NCI-H187 (cell line): ENCODE measurements at places on chromosomes 5 and 9.

- DNase-seq = no peak
Measured at GRCh38 chr9:93043122-93043521, 15.4 kb upstream of the SUSD3 start.

- no peak for DNase-seq
Measured at GRCh38 chr5:82991678-82992323, 85.4 kb downstream of the TMEM167A start.

- no peak for DNase-seq
Measured at GRCh38 chr5:138559937-138560336, 15.3 kb downstream of the HSPA9 start.

GRCh38 chr9:100430286-100430940, 3.5 kb downstream of the MSANTD3 start:
- DNase-seq = no peak

DNA sequence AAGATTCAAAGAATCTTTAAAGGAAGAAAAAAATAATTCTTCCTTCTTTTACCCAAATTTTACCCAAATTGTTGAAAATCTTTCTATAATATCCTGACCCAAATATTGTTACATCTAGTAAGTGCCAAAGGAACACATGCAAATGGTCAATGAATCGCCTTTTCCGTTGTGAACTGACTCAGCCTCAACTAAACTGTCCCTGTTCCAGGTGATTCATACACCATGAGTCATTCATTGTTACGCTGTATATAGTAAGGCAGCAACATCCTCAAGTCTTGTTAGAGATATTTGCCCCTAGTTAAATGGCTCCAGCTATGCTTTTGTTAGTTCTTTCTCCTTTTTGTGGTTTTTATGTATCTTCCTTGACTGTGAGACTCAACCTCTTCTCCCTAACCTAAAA, 9.7 kb downstream of the PTGER4 start:
- DNase-seq = no peak

DNA sequence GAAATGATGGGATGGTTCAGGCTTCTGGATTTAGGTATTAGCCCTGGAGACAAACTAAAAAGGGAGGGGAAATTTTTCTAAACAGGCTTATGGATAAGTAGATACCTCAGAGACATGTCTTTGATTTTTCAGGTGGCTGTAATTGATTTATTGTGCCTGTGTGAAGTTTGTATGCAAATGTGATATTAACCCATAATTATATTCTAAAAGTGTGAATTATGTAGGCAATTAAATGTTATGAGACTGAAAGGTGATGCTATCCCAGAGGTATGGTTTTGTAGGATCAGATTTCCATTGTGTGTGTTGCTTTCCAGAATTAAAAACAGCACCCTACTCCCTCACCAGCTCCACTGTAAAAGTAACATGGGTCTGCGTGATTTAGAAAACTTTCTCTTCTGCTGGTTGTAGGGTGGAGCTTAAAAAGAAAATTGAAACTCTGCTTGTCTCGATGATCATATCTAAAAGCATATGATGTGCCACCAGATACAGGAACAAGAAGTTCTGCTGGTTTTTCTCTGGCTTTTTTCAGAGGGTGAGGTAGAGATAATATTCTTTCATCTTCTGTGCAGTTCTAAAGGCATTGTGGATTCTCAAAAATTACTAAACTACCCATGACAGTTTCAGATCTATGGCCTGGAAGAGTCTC, 71.8 kb upstream of the TAF11L2 start:
- no peak for DNase-seq

DNA sequence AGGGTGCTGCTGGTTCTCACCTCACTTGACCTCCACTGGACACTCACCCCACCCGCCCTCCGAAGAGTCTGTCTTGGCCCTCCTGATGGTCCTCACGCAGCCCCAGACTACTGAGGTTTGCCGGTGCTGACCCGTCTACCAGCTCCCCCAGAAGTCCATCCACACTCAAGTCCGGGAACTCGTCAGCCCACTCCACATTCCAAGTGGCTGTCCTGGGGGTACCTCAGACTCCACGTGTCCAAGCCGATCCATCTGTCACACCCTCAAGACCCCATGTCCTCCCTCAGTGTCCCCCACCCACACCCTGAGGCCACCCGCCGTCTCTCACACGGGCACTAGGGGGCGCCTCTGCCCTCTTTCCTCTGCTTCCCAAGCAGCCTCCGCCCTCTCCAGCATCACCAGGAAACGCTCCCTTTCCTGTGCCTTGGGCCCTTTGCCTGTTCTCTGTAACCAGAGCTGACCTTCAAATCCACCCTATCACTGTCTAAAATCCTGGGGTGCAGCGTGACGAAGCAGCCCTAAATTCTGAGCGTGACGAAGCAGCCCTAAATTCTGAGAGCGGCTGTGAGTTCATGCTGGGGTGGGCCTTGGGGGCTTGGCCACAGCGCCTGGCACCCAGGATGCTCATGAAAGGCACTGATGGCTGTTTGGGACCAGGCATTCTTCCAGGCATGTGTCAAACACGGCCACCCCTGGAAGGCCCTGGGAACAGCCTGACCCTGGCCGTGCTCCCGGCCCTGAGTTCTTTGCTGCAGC, 95.7 kb downstream of the KCNT1 start:
- no peak for DNase-seq

DNA sequence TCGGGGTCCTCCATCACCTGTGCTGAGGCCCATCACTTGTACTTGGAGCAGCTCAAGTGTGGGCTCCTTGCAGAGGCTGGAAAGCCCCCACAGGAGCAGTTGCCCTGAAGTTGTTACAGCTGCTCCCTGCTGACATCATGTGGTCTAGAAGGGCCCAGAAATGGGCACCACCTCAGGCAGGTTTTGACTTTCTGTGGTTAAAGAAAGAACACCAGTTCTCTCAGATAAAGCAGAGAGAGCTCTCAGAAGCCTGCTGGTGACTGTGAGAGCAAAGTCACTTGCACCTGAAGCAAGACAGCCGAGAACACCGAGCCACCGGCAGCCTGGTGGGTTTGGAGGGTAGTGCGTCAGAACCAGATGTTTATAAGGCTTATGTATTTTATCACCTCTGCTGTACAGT, 70.4 kb downstream of the MVB12B start:
- DNase-seq = no peak

GRCh38 chr5:154168395-154168794, 22.1 kb upstream of the GALNT10 start:
- DNase-seq = no peak

DNA sequence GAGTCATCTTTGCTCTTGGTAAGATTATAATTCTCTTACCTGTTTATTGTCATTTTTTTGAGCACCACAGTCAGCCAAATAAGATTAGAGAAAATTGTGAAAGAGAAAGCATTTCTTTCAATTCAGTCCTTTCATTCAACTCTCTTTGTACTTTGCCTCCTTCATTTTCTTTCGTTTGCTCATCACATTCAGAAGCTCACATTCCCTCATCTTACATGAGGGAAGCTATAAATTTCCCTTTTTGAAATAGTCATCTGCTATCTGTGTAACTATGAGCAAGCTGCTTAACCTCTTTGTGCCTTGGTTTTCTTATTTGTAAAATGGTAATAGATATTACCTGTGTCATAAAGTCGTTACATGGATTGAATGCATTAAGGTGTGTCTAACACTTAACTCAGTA, 41.4 kb downstream of the PAM start:
- DNase-seq = no peak

DNA sequence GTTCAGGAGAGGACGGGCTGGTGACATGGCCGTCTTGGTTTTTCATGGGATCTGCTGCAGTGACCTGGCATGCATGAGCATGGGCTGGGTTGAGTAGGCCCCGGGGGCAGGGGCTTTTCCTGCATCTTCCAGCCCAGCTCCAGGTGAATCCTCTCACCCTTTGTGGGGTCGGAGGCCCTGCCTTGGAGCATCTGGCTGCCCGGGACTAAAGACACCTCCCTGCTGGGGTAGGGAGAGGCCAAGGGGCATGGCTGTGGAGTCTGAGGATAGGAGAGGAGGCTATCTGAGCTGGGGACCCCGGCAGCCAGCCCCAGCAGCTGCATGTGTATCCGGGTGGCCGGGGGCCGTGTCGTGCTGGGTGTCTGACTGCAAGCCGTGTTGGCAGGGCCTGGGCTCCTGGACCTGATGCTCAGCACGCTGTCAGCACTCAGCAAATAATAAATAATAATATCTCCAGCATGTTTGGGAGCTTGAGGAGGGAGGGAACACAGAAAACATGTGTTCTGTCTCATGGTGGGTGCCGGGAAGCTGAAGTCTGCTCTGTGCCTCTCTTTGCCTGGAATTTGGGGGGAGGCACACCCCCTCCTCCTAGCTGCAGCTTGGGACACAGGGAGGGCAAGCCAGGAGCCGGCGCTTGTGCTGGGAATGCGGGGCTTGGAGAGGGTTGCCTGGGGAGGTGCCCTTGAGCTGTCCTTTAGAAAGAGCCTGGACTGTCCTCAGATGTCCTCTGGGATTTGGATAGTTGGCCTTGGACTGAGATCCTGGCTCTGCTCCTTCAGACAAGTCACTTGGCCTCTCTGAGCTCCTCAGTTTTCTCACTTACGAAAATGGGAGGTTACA, 28.4 kb upstream of the PITX1 start:
- no peak for DNase-seq

DNA sequence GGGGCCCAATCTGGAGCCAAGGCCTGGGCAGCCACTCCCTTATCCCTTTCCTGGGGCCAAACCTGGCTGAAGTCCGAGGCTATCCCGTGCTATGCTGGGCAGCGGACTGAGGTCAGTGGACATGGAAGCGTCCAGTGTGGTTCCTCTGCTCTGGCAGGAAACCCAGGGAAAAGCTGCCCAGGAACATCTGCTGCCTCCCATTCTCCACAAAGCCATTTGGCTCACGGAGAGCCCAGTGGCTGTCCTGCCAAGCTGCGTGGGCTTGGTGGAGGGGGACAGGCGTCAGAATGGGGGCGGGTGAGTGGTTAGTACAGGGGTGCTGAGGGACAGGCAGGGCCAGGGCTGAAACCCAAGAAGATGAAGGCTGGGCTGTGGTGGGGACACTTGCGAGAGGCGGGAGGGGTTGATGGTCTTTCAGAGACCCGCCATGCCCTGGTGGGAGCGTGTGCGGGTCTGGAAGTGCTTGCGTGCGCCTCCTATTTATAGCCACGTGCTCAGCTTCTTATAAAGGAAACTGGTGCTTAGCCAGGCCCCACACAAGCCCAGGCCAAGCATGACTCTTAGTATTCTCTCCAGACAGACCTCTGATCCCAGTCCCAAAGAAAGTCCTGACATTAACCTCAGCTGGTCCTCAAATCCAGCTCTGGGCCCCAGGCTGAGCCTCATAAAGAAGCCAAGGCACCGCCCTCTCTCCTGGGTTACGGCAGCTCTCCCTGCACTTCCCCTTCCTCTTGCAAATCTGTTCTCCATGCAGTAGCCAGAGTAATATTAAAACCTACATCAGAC, 9.4 kb upstream of the SLC6A7 start:
- no peak for DNase-seq

DNA sequence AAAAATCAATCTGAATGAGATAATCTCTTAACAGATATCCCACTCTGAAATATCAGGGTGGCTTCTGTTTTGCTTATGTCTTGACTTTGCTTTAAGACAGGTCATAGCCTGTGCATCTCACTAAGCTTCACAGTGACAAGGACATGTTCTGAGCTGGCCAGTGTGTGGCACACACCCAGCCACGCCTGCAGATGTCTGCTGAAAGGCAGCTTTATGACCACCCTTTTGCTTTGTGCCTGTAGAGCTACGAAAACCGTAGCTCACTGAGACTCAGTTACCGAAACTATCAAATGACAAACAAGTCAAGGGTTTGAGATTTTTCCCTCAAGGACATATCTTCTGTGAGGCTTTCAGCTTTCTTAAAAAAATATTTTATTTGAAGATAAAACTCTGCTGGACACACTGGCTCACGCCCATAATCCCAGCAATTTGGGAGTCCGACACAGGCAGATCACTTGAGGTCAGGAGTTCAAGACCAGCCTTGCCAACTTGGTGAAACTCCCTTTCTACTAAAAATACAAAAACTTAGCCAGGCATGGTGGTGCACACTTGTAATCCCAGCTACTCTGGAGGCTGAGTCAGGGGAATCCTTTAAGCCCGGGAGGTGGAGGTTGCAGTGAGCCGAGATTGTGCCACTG, 233.2 kb downstream of the SPATA31A1 start:
- no peak for DNase-seq

DNA sequence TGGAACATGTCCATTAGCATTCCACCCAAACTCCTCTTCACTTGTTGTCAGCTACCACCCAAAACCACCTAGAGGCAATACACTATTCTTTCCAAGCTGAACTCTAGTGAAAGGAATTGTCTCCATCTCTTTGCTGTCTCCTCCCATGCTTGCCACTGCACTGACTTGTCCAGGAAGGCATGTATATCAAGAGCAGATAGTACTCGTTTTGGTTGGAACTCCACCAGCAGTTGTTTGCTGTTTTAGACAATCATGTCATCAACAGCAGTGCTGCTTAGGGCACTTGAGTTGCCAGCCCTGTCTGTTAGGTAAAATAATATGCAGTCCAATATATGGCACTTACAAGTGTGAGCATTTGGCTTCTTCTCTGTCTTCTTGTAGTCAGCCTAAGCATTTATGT, 80.0 kb upstream of the SAP30L start:
- DNase-seq = no peak

DNA sequence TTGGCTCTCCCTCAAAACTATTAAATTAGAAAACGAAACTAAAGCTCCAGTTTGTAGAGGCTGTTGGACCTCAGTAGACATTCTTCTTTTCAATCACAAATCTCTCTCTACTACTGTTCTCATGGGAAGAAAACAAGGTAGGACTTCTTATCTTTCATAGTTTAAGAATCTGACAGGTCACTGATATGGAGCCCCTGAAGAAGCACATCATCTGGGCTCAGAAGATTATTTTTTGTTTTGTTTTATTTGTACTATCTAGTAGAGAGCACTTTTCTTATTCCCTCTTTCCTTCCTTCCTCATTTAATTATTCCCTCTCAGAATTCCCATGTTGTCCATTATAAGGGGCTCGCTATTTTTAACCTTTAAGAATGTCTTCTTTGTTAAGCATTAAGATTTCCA, 26.3 kb downstream of the STARD4 start:
- no peak for DNase-seq

GRCh38 chr5:54848581-54848980, 136.8 kb downstream of the ESM1 start:
- no peak for DNase-seq

GRCh38 chr9:136141682-136142413, 23.2 kb upstream of the TMEM250 start:
- no peak for DNase-seq

- no peak for DNase-seq
Measured at GRCh38 chr5:69517763-69518212, 25.2 kb downstream of the OCLN start.

- DNase-seq = no peak
Measured at GRCh38 chr5:138632900-138633489, 57.8 kb upstream of the HSPA9 start.

GRCh38 chr5:33105521-33105941, 335.2 kb upstream of the TARS1 start:
- no peak for DNase-seq

DNA sequence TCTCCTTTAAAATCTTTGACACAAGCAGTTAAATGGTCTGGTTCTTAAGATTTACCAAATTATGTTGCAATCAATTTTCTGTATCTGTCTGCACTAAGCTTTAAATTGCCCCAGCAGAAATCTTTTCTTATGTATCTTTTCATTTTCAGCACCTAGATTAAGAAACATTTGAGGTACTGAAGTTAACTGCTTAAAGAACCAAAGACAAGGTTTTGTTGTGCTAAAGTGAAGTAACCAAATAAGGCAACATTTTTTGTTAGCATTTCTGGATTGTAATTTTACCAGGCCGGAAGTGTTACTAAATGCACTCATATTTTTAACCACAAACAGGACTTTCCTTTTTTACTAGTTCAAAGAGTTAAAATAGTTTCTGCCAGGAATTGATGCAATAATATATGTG, 24.1 kb upstream of the MTAP start:
- DNase-seq = no peak

- DNase-seq = no peak
Measured at GRCh38 chr5:1412621-1413020, 32.6 kb downstream of the SLC6A3 start.

GRCh38 chr9:13648676-13649075, 369.2 kb upstream of the MPDZ start:
- no peak for DNase-seq
